ENCODE measurements at places on chromosomes 6 and 20. TPM values are rescaled to one million over a fixed set of nuclear protein-coding genes. Genes with fewer than 3 reads are reported as not detected.
A peak's percentile ranks its signal among the peaks of the same experiment; 100 is the strongest.

Gene PPARD
- total RNA-seq: 17.1 TPM

DNA sequence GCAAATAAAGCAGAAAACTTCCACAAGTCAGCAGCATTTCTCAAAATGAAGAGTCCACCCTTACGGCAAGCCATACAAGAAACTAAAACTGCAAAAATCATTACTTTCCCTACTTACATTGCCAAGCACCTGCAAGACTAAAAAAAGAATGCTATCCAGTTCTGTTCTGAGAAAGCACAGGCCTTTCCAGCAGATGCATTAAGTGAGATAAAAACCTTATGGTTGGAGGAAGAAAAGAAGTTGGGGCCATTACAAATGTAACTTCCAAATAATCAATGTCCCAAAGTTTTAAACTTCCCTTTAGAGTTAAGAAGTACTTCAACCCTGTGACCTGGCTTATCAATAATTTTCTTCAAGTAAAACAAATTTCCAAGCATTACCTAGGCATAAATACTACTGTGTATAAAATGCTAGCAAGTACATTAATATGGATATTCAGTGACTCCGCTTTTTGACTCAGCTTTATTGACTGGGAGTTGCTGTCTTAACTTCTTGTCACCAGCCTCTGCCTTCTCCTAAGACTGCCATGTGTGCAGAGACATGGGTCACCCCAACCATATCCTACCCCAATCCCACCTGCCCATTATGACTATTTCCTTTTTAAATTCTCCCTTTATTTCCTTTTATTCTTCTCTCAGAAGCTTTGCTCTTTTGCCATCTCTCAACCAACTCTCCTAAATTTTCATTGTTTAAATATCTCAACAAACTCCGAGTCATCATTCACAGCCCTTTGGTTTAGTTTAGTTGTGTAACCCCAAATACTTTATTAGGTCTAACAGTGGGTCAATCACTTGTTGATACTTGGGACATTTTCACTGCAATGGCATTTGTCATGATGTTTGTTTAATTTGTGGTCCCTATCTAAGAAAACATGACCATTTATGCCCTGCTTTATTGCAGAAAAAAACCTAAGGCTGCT lies 49.7 kb downstream of the SLC22A23 start:
- peaks cover 55% of the 10 kb centered on the region for H3K4me1 ChIP-seq
- no peak for DNase-seq
- H3K4me3 ChIP-seq: no peak overlapping the region
- no peaks in the 10 kb centered on the region for H3K27me3 ChIP-seq

Gene TSBP1
- not detected for total RNA-seq

- H3K4me3 ChIP-seq: no peak overlapping the region
- H3K36me3 ChIP-seq: no peaks in the 10 kb centered on the region
- DNase-seq: peak; percentile 73
- no peak overlapping the region for H3K27ac ChIP-seq
These were observed 75.4 kb upstream of the ECI2 start for GRCh38 chr6:4210629-4211419.

DNA sequence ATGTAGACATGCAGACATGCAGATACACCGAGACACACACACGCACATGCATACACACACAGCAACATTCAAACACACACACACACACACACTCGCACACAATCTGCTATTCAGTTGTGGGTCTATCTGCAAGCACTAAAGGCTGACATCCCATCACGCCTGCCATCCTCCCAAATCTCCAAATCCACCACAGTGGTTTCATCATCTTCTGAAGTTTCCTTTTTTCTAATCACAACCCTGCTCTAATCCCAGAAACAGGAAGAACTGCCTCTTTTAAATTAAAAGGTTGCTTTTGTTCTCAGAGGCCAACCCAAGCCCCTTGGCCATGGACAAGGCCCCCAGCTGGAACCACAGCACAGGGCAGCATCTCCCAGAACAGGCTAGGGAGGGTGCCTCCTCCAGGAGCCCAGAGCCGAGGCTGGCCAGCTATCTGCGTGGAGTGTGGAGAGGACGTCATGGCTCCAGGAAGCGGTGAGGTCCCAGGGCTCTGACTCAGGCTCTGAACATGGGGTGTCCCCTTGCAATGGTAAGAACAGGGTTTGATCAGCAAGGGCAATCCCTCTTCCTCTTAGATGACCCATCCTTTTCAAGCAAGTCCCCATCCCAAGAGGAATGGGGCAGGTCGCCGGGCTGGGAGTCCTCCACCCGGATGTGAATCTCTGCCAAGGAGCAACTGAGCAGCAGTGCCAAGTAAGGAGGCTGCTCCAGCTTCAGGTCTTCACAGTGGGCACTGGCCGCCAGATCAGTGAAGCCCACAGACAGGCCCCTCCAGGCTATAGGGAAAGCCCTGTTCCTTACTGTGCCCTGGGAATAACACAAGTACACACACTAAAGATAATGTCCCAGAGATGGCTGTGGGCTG lies 14.7 kb downstream of the FOXF2 start:
- H3K27ac ChIP-seq: no peak overlapping the region
- peaks cover 30% of the 10 kb centered on the region for H3K27me3 ChIP-seq
- H3K4me3 ChIP-seq: no peak overlapping the region
- H3K36me3 ChIP-seq: no peaks in the 10 kb centered on the region
- DNase-seq: peak; percentile 81

- H3K36me3 ChIP-seq: no peaks in the 10 kb centered on the region
- no peak overlapping the region for H3K27ac ChIP-seq
- no peak overlapping the region for H3K4me3 ChIP-seq
These were observed 14.5 kb upstream of the RGS17 start for GRCh38 chr6:153145591-153145990.

GRCh38 chr6:142935553-142936517 lies 9.1 kb downstream of the HIVEP2 start:
- H3K27ac ChIP-seq: no peak overlapping the region
- no peaks in the 10 kb centered on the region for H3K36me3 ChIP-seq
- H3K4me1 ChIP-seq: peaks cover 11% of the 10 kb centered on the region
- no peak overlapping the region for H3K4me3 ChIP-seq
- no peaks in the 10 kb centered on the region for H3K27me3 ChIP-seq

Gene SLC17A3
- not detected for total RNA-seq

GRCh38 chr6:11108726-11109125 lies 2.8 kb downstream of the ERVFRD-1 start:
- no peak for DNase-seq
- H3K4me1 ChIP-seq: no peaks in the 10 kb centered on the region
- no peak overlapping the region for H3K4me3 ChIP-seq
- H3K36me3 ChIP-seq: no peaks in the 10 kb centered on the region
- no peaks in the 10 kb centered on the region for H3K27me3 ChIP-seq

GRCh38 chr6:32854376-32855178 lies 585 bp downstream of the PSMB9 start:
- H3K27ac ChIP-seq: no peak overlapping the region
- peaks cover 13% of the 10 kb centered on the region for H3K4me1 ChIP-seq
- peak; percentile 47 for DNase-seq
- peak overlapping the region; percentile 56 for H3K4me3 ChIP-seq

DNA sequence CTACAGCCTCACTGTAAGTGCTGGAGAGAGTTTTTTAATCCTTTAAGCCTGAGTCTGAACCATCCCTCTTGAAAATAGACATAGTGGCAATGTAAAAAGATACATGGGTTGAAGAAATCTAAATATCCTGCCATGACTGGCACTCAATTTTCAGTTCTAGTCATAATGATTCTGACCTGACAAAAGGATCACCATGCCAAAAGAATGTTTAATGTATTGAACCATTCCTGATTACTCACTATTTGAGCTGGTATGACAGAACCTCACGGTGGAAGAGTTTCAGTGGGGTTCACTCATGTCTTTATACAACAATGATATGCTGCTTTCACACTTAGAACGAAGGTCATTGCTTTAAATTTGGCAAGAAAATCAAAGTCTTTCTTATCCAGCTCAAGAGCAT lies 93.4 kb downstream of the HIVEP2 start:
- no peak overlapping the region for H3K27ac ChIP-seq
- no peaks in the 10 kb centered on the region for H3K27me3 ChIP-seq
- H3K36me3 ChIP-seq: no peaks in the 10 kb centered on the region

Measured in cardiac muscle cell (in vitro differentiated cells and primary cell).